Activated T-helper 1 cell treated with Interleukin-2 at 50 U/mL for 16 hours (primary cell): ENCODE measurements at places on chromosomes 5 and 9.
A peak's percentile ranks its signal among the peaks of the same experiment; 100 is the strongest.

GRCh38 chr5:18018472-18018871 lies 384.2 kb downstream of the TAF11L14 start:
- DNase-seq = no peak

DNA sequence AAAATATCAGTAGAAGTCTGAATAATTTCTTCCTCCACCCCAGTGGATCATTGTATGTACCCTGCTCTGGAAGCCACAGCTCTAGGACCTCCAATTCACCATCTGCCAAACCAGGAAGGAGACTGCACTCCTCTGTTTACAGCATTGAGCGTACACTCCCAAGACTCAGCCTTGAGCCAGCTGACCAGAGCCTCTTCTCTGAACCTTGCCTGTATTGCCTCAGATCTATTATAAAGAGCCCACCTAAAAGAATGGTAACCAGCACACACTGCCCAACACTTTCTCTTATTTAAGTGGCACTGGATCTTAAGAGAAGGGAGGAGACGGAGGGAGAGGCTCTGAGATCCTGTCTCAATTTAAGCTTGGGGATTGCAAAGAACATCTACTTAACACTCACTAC lies 217.8 kb upstream of the RASEF start:
- DNase-seq = no peak

DNA sequence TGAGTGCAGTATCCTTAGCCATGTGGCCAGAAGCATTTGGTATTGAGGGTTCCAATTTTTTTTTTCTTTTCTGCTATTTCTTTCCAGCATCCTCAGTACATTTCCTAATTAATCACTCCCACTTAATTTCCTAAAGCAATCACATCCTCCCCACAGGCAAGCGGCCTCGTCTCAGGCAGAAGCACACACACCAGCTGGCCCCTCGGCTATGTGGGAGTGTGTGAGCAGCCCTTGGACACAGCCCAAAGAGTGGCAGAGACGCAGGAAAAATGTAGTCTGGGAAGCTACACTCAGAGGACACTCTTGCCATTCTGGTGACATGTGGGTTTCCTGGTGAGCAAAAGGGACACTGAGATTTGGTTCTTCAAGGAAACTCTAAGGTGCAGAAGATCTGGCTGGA lies 20.7 kb downstream of the SLIT3 start:
- no peak for DNase-seq

DNA sequence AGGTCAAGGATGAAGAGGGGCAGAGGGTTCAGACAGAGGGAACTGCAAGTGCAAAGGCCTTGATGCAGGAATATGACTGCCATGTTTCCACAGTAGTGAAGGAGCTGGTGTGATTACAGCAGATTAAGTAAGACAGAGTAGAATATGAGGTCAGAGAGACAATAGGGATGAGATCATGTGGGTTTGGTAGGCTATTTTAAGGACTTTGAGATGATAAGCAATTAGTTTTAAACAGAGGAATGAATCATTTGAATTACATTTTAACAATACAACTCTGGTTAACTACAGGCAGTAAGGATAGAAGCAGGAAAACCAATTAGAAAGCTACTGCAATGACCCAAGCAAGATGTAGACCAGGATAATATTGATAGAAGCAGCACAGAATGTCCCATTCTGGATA lies 7.7 kb downstream of the CENPK start:
- no peak for DNase-seq

DNA sequence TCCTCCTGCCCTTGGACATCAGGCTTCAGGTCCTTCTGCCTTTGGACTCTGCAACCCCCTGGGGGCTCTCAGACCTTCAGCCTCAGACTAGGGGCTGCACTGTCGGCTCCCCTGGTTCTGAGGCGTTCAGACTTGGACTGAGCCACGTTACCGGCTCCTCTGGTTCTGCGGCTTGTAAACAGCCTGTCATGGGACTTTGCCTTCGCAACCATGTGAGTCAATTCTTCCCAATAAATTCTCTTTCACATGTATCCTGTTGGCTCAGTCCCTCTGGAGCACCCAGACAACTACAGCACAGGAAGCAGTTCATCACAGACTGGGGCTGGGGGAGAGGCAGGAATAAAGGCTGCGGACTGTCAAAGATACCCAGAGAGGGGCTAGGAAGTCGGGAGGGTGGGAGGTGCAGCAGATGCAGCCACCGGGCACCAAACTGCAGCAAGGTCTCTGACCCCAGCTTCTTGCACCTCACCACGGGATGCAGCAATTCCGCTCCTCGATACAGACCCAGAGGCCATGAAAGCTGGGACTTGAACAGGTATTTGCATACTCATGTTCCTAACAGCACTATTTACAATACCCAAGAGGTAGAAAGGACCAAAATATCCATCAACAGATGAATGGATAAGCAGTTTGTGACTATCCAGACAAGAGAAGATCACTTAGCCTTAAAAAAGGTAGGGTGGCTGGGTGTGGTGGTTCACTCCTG lies 100.8 kb downstream of the COL23A1 start:
- DNase-seq = no peak

- no peak for DNase-seq
Observed at GRCh38 chr5:116046823-116047222, 14.6 kb downstream of the ARL14EPL start.

DNA sequence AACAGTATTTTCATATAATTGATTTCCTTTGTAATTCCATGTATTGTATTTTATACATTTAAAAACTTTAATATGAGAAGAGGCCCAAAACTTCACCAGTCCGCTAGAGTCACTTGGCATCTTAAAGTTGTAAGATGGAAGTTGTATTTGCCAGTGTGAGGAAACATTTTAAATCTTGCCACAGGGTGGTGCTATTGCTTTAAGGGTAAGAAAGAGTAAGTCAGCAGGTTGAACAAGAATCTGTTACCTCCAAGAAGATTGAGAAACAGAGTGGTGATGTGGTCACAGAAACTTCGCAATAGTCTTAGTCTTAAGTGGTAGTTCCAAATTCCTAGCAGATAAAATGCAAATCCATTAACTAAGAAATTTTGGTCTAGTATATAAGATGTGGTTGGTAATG lies 39.8 kb upstream of the RANBP6 start:
- no peak for DNase-seq

DNA sequence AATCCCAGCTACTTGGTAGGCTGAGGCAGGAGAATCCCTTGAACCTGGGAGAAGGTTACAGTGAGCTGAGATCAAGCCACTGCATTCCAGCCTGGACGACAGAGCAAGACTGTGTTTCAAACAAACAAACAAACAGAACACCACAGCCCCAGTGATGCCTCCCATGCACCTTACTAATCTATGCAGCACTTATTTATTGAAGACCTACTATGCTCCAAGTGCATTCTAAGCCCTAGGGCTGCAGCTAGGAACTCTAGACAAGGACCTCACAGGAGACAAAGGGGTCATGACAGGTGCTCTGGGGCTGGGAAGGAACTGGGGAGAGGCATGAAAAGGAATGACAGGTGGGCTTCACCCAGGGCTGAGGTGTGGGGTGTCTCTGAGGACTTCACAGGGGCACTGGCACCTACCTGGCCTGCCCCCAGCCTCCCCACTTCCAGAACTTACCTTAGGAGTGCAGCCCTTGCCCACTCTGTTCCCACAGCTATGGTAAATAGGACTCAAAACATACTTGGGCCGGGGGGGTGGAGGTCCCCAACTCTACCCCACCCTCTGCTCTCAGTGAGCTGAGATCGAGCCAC lies 69.4 kb downstream of the C9orf50 start:
- DNase-seq = no peak

DNA sequence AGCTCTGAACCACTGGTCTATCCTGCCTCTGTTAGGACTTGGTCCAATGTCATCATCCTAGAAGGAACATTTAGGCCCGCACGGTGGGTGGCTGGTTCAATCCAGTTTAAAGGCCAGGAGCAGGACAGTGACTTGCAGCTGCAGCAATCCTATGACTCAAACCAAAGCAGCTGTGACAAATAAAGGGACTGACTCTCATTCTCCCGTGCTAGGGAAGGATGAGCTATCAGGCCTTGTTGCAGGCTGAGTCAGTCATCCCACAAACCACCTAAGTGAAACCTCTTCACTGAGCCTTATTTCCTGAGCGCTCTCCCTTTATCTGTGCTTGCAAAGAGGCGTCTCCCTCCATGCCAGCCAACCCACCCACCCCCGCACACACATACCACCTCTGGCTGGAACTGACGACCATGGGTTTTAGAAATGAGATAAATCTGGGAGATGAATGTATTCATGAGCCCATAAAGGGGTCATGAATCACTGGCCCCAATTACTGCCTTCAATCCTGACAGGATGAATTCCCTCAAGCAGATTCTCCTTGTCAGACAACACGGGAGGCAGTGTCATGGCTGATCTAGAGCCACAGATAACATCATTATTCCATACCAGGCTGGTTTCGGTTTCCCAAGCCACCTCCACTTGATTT lies 93.4 kb downstream of the KCNIP1 start:
- DNase-seq = no peak

DNA sequence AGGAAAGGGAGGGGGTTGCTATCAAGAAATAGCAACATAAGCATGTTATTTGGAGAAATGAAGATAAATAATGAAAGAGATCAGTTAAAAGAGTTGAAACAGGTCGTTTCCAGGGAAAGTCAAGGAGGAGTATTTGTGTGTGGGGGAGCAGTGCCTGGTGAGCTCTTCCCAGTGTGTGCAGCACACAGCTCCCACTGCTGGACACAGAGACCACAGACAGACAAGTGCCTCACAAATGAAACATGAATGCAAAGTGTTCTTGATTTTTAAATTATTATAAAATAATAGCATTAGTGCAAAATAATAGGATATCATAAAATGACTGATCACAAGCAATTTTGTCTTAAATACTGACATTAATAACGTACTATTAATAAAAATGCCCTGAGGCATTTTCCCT lies 40.8 kb downstream of the LIFR start:
- no peak for DNase-seq

DNA sequence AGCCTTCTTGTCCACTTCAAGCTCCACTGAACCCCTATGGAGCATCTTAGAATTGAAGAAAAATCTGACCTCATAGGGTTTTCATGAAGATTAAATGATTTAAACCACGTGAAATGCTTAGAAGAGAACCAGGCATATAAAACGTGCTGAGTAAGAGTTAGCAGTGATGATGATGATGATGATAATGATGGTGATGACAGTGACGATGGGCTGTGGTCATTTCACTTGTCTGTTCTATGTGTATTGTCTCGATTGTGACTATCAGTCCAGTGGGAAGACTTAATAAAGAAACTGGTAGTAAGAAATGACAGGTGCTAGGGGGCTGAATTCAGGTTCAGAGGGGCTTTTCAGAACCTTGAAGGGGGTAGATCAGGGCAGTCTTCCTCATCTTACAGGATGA lies 45.1 kb upstream of the CDKN2AIPNL start:
- no peak for DNase-seq

DNA sequence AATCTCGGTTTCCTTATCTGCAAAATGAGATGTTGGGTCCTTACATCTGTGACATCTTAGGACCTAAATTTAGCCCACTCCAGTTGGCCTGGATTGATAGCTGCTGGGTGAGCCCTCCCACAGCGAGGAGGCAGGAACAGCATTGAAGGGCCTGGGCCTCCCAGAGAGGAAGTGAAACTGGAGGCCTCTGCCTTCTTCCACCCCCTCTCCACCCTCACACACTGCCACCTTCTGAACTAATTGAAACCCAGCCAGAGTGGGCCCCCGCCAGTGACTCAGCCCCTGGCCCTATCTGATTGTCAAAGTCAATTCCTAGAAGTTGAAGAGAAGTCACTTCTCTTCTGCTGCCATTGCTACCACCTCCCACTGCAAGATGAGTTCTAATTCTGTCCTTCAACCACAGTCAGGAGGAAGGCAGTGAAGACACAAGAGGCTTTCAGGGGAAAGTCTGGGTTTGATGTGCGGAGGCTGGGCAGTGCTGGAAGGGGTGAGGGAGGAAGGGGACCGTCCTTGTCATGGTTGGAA lies 55.2 kb upstream of the NEK6 start:
- peak; percentile 47 for DNase-seq

DNA sequence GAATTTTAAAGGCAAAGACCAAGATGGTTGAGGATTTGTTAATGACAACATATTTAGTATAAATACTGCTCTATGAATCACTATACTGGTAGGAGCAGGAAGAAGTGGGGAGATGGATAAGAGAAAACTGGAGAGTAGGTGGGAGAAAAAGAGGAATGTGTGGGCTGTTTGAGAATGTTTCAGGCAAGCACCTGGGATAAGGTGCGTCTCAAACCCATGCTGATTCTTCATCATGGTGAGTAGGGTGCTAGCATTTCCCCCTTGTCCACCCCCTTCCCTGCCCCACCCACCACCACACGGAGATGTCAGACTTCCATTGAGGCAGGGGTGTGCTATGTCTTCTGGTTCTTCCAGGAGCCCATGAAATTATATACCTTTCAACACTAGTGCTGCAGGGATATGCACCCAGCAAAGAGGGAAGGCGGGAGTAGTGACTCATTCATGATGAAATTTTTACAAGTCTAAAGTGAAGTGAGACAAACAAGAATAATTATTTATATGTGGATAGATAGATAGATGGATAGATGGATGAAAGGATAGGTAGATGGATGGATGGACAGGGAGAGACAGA lies 54.3 kb downstream of the MTX3 start:
- no peak for DNase-seq

DNA sequence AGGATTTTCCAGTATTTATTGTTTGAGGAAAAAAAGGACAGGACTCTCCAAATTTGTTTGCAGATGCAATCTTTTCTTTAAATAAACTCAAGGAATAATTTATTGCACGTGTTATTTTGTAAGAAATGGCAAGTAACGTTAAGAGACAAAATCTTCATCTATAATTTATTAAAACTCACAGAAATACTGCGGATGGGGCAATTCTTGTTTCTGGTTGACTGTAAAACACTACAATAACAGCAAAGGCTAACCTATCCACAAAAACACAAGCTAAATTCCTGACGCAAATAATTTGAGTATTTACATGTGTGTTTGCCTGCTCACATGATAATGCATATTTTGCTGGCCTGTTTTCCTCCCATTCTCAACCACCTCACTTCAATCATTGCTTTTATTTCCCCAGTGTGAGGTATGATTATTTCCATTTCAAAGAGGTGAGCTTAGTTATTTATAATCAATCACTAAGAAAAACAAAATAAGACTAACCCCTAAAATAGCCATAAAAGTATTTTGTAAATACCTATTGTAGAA lies 619.4 kb downstream of the PDE4D start:
- no peak for DNase-seq

GRCh38 chr5:172506251-172506650 lies 51.9 kb upstream of the SH3PXD2B start:
- no peak for DNase-seq

DNA sequence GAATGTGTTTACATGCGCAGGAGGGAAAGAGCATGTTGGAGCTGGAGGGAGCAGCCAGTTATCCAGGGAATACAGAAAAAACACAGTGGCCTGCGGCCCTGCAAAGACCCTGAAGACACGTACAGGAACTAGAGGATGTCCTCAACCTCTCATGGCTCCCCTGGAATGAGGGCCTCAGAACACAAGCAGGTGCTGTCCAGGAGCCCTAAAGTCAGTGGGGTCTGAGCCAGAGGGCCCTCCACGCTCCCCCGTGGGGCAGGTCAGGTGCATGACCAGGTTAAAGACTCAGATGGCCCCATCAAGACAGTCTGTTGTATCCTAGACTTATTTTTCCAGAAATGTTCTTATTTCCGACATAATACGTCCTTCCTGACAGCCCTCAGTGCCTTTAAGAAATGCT lies 106.9 kb downstream of the ROR2 start:
- DNase-seq = no peak

GRCh38 chr5:95729115-95730010 lies 1.8 kb upstream of the RHOBTB3 start:
- DNase-seq = no peak

GRCh38 chr5:88248743-88249540 lies 19.7 kb downstream of the TMEM161B start:
- DNase-seq = no peak

GRCh38 chr5:168093200-168093910 lies 198.1 kb upstream of the WWC1 start:
- DNase-seq = no peak

GRCh38 chr5:130871346-130872086 lies 293.5 kb downstream of the HINT1 start:
- no peak for DNase-seq
